ENCODE measurements at places on chromosomes 6 and 20.

GRCh38 chr6:104229057-104229456, 630.7 kb downstream of the HACE1 start:
- no peak for DNase-seq
- no peak overlapping the region for H3K4me3 ChIP-seq
- no peaks in the 10 kb centered on the region for H3K4me1 ChIP-seq
- no peak overlapping the region for H3K27ac ChIP-seq
- no peaks in the 10 kb centered on the region for H3K27me3 ChIP-seq

DNA sequence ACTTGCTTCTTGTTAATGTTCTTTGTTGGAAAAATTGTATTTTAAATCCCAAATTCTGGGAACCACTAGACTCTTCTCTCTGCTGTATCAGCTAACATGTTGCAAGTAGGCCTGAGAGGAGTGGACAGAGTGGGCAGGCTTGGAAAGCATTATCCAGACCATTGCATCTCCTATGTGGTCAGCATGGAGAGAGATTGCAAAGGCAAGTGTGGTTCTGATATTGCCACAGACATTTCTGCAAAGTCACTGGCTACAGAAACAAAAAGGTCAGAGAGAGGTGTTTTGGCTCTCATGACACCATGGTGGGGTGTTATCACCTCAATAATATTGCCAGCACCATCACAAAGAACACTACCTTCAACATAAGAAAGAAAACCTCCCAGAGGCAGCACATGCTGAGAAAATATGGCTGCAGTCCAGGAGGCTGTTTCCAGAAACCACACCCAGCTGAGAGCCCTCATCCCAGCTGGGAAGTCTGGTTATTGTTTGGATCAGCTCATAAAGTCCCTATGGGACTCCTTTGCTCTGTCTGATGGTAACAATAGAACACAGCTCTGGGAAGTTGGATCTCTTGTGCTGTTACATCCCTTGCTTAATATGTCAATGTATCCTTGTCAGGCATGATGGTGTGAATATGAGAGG, 78.2 kb upstream of the TBX18 start:
- no peaks in the 10 kb centered on the region for H3K4me1 ChIP-seq
- no peaks in the 10 kb centered on the region for H3K27me3 ChIP-seq
- peaks cover 2% of the 10 kb centered on the region for H3K36me3 ChIP-seq
- no peak overlapping the region for H3K27ac ChIP-seq

GRCh38 chr6:22133357-22133756, 163.5 kb downstream of the PRL start:
- H3K4me1 ChIP-seq, result no peaks in the 10 kb centered on the region
- no peak for DNase-seq
- peaks cover 2% of the 10 kb centered on the region for H3K36me3 ChIP-seq
- no peak overlapping the region for H3K27ac ChIP-seq

- no peaks in the 10 kb centered on the region for H3K4me1 ChIP-seq
- no peaks in the 10 kb centered on the region for H3K36me3 ChIP-seq
- no peak overlapping the region for H3K4me3 ChIP-seq
- H3K27ac ChIP-seq, result no peak overlapping the region
- H3K27me3 ChIP-seq, result no peaks in the 10 kb centered on the region
Measured at GRCh38 chr6:131966443-131966842, 15.3 kb upstream of the CCN2 start.

DNA sequence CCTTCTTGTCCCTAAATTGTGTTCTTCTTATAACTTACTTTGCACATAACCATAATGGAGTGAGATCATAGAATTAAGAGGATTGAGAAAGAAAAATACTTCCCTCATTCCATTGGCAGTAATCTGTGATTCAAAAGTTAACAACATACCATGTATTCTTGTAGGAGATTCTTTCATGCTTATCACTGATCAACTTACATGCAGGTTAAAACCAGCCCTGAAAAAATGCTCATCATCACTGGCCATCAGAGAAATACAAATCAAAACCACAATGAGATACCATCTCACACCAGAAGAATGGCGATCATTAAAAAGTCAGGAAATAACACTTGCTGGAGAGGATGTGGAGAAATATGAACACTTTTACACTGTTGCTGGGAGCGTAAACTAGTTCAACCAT, 36.5 kb upstream of the GFRAL start:
- DNase-seq, result no peak
- no peaks in the 10 kb centered on the region for H3K27me3 ChIP-seq
- H3K27ac ChIP-seq, result no peak overlapping the region
- no peak overlapping the region for H3K4me3 ChIP-seq
- H3K36me3 ChIP-seq, result no peaks in the 10 kb centered on the region
- H3K4me1 ChIP-seq, result no peaks in the 10 kb centered on the region

DNA sequence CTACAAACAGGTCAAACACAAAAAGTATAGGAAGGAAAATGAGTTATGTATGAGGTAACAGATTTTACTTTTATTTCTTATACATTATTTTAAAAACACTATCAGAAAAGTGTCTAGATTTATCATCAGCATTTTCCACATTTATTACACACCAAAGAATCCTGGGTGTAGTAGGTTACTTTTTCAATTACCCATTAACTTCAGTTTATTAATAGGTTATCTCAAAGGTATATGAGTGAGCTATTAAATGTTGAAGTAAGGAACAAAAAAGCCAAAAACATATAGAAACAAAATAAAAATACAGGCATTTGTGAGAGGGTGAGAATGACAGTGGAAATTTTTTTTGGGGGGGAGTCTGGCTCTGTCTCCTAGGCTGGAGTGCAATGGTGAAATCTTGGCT, 150.5 kb downstream of the SIM1 start:
- H3K36me3 ChIP-seq, result no peaks in the 10 kb centered on the region
- no peak overlapping the region for H3K4me3 ChIP-seq
- H3K4me1 ChIP-seq, result no peaks in the 10 kb centered on the region
- no peak for DNase-seq
- H3K27ac ChIP-seq, result no peak overlapping the region

DNA sequence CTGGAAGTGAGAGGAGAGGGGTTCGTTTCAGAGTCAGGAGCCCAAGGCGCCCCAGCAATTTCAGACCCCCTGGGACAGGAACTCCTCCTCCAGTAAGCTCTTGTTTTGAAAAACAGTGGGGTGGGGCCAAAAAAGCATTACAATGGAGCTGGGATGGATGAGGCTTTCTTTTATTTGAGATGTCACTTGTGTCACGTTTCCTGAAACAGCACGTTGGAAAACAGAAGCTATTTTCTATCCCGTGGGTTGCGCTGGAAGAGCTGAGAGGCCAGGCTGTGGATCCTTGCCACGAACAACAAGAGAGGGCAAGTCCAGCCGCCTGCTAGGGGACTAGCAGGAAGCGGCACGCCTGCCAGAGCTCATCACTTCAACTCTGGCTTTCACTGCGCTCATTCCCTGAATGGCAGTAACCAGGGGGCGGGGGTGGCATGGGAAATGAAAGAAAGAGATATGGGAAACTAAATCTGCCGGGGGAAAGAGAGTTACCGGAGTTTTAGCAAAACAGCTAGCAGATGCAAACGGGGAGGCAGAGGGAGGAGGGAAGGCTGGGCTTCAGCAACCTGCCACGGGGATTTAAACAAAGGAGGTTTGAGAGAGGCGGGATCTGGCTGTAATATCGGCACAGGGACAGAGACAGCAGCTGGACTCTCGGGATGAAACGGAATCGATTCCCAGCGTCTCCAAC, 34.6 kb downstream of the GCNT2 start:
- H3K4me1 ChIP-seq, result peaks cover 10% of the 10 kb centered on the region
- peaks cover 4% of the 10 kb centered on the region for H3K36me3 ChIP-seq
- H3K27ac ChIP-seq, result no peak overlapping the region
- no peaks in the 10 kb centered on the region for H3K27me3 ChIP-seq

- H3K4me3 ChIP-seq, result peak within 1 kb of the TSS; percentile 89
- peaks cover 18% of the 10 kb centered on the region for H3K27me3 ChIP-seq
- peak within 1 kb of the TSS; percentile 97 for H3K27ac ChIP-seq
- H3K4me1 ChIP-seq, result peaks cover 50% of the 10 kb centered on the region
Measured at GRCh38 chr6:30066577-30067459, at the start of gene PPP1R11. Gene PPP1R11, plus strand, starts transcription at chr6:30067198. Its CDS starts 213 bp downstream, at chr6:30067411.

GRCh38 chr6:130848945-130849344, 21.7 kb downstream of the SMLR1 start:
- no peaks in the 10 kb centered on the region for H3K27me3 ChIP-seq
- H3K27ac ChIP-seq, result no peak overlapping the region
- no peaks in the 10 kb centered on the region for H3K4me1 ChIP-seq
- no peaks in the 10 kb centered on the region for H3K36me3 ChIP-seq
- no peak overlapping the region for H3K4me3 ChIP-seq

DNA sequence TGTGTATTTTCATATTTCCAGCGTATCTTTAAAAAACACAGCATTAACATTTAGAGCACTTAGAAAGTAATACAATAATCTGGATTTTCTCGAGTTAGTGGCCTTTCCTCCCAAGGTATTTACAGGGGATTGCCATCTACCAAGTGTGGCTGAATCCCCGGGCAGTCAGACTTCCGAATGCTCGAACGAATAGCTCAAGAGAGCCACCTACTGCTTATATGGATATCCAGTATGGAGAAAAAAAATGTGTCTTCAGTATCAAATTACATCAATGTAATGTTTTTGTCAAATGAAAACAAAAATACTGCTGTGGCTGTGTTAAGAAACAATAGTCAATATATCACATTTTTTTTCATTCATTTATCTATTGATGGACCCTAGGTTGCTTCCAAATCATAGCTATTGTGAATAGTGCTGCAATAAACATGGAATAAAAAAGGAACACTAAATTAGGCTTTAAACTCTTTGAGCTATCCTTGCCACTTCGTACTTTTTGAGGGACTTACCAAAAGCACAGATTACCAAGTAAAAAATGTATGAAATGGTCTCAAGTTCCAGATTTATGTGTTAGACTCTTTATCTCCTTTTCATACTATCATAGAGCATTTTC, 654.5 kb upstream of the PTCHD4 start:
- no peak for DNase-seq
- no peaks in the 10 kb centered on the region for H3K4me1 ChIP-seq
- no peaks in the 10 kb centered on the region for H3K27me3 ChIP-seq
- H3K36me3 ChIP-seq, result no peaks in the 10 kb centered on the region
- no peak overlapping the region for H3K27ac ChIP-seq
- H3K4me3 ChIP-seq, result no peak overlapping the region

DNA sequence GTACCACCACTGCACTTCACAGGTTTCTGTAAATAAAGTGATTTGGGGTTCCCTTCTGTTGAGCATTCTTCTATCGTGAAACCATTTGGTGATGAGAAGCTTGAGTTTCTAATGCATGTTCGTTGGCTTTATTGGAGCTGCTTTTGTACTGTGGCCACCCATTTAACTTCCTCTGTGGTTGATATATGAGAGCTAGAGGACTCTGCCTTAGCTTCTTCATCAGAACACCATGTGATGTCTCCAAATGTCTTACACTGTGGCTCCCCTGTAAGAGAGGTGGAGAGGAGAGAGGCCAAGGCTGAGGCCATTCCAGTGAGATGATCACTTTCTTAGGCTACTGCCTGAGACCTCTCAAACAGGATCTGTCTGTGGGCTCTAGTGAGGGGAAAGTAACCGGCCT, 114.5 kb downstream of the SLC16A10 start:
- no peaks in the 10 kb centered on the region for H3K36me3 ChIP-seq
- DNase-seq, result no peak
- H3K27ac ChIP-seq, result no peak overlapping the region
- H3K27me3 ChIP-seq, result no peaks in the 10 kb centered on the region
- H3K4me1 ChIP-seq, result no peaks in the 10 kb centered on the region
- H3K4me3 ChIP-seq, result no peak overlapping the region

- H3K27me3 ChIP-seq, result no peaks in the 10 kb centered on the region
- DNase-seq, result no peak
- peaks cover 3% of the 10 kb centered on the region for H3K36me3 ChIP-seq
- H3K4me3 ChIP-seq, result no peak overlapping the region
Measured at GRCh38 chr6:106063448-106063850, 22.7 kb upstream of the PRDM1 start.

DNA sequence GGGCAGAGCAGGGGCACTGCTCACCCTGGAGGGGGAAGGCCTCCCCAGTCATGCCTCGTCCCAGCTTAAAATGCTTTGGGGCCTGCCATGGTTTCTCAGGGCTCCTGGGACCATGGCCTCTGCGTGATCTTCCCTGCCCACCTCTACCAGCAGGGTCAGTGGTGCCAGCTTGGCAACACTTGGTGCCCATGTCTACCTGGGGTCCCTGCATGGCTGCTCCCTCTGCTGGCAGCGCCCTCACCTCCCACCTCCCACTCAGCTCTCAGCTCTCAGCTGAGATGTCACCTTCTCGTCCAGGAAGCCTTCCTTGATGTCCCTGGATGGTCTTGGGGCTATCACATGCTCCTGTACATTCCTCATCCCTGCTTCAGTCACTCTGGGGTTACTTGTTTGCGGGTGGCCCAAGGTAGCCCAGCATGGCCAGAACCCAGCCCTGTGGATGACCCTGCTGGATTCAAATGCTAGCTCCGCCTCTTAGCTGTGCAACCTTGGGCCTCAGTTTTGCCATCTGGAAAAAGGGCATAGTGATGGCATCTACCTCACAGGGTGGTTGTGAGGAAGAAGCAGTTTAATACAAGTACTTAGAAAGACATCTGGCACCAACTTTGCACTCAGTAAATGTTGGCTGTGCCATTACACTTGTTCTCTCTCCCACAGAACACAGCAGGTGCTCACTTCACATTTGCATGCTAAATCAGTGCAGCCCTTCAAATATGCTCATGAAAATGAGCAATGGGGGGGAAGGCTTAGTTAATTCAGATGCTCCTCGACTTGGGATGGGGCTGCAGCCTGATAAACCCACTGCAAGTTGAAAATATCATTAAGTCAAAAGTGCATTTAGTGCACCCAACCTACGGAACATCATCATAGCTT, 53.5 kb upstream of the PTPN1 start:
- no peak for DNase-seq
- no peak overlapping the region for H3K27ac ChIP-seq
- H3K4me3 ChIP-seq, result no peak overlapping the region
- peaks cover 4% of the 10 kb centered on the region for H3K4me1 ChIP-seq
- H3K36me3 ChIP-seq, result no peaks in the 10 kb centered on the region
- H3K27me3 ChIP-seq, result peaks cover 46% of the 10 kb centered on the region

DNA sequence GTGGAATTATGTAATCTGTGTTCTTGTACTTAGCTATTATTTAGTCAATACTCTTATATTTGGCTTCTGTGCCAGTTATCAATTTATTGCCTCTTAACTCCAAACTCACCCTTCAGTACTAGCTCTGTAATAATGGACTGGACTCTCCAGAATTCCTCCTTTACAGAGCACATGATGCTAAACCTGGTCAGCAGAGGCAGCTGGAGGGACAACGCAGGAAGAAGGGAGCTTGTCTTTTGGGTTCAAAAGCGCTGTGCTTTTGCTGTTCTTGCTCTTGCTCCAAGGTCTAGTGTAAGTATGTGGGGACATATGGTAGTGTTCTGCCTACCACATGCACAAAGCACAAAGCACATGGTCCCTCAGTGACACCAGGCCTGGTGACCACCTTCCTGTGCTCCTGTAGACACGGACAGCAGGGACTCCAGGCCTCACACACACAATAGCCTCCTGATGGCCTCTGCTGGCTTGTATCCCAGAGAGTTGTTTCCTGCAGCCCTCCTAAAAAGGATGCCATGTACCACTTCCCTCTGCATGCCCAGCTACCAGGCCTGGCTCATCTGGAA, 46.1 kb downstream of the CHD6 start:
- no peak for DNase-seq
- no peak overlapping the region for H3K4me3 ChIP-seq
- H3K27me3 ChIP-seq, result no peaks in the 10 kb centered on the region
- no peaks in the 10 kb centered on the region for H3K36me3 ChIP-seq
- H3K27ac ChIP-seq, result no peak overlapping the region
